ENCODE measurements at places on chromosomes 11 and 22.

- no peak for DNase-seq
Observed at GRCh38 chr22:43988116-43988820, 33.0 kb downstream of the SAMM50 start.

- no peak for DNase-seq
Observed at GRCh38 chr11:57638005-57638781, 11.5 kb downstream of the YPEL4 start.

DNA sequence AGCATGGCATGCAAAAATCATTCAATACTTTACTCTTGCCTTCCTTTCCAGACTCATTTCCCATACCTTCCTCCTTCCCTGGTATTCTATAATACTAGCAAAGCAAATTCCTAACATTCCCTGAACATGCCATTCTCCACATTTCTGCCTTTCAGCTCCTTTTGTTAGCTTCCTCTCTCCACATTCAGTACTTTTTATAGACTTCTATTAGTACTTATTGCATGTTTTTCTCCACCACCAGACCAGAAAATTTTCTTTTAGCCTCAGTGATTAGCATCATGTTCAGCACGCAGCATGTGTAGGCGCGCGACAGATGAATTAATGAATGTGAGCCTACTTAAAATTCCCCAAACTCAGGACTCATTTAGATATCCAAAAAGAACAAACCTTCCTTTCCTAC, 935.3 kb downstream of the DLG2 start:
- no peak for DNase-seq

DNA sequence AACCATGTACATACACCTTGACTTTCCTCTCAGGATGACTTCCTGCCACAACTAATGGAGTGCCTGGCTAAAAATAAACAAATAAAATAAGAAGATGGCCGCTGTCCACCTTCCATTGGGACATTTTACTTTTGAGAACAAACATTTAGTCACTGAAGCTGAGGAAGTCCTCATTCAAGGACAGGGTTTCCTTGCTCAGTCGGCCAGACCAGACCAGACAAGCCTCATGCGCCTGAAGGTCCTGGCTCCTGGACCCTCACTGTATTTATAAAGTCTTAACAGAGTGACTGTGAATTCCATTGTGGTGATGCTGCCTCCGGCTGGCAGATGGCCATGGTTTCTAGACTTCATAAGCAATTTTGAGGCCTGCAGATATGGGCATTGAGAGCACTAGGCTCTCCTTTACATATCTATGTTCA, 114.5 kb downstream of the MAML2 start:
- DNase-seq: no peak

DNA sequence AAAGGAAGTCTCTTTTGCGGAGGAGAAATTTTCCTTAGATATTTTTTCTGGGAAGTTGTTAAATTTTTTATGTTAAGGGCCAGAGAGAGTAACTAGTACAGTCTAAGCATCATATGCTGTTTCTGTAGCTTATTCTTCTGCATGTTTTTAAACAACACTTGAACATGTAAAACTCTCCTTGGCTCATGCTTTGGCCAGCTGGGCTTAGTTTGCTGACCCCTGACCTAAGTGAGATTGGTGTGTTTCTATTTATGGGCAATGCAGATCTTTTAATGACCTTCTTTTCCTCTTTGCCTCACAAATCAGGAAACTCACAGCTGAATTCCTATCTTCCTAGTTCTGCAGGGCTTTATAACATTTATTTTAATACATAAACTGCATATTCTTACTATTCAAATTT, 942.5 kb downstream of the OPCML start:
- no peak for DNase-seq

- no peak for DNase-seq
Observed at GRCh38 chr11:119100994-119101758, 477 bp downstream of the DPAGT1 start.

GRCh38 chr11:76410851-76411357, 29.8 kb downstream of the GVQW3 start:
- no peak for DNase-seq

- no peak for DNase-seq
Observed at GRCh38 chr11:66221726-66222236, 46.7 kb upstream of the RAB1B start.

DNA sequence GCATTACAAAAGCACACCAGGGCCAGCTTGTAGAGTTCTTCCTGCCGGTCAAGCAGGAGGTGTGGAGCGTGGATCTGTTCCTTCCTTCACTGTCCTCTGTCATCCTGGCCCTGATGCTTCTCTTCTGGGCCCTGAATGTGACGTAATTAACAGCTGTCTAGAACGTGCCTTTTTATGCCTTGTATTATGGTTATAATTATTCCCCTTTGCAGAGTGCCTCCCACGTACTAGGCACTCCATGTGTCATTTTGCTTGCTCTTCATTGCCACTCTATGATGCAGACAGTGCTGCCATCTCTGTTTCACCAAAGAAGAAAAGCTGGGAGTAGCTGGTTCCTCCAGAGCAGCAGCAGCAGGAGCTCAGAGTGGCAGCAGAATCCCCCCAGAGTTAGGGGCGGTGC, 132.1 kb upstream of the TTC12 start:
- no peak for DNase-seq

DNA sequence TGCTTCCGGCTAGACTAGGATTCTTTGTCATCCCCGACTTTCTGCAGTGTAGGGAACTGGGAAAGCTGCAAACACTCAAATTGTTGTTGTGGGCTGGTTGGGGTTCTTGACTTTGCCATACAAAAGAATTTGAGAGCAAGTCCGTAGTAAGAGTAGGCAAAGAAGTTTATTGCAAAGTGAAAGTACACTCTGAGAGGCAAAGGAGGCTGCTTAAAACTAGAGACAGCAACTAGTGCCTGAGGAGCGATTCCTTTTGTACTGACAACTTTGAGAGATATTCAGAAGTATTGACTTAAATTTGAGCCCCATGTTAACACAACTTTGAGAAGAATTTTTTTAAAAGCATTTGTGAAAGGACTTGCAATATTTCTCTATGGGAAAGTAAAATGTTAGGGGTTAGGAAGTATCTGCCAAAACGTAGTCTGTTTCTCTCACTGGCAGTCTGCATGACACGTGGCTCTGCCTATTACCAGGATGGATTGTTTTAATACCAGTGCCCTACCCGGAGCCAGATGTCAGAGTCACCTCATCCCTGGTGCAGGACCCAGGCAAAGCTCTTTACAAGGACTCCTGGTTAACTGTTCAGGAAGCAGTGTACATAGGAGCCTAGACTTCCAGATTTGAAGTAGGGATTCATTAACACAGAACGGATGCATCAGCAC, 85.0 kb upstream of the CLPB start:
- DNase-seq: no peak

DNA sequence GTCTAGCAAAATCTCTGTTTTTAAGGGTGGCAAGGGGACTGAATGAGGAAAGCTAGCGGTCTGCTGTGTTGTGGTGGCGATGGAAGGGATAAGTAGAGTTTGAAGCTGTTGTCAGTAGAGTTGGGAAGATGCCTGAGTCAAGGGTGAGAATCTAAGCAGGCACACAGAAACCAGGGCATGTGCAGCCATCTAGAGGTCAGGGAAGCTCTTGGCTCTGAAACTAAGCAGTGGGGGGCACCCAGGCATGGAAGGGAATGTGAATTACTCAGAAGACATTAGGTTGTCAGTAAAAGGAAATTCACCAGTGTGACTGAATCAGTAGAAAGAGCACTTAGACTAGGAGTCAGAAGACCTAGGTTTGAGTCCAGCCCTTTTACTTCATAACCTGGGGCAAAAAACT, 15.4 kb downstream of the BMAL1 start:
- no peak for DNase-seq

DNA sequence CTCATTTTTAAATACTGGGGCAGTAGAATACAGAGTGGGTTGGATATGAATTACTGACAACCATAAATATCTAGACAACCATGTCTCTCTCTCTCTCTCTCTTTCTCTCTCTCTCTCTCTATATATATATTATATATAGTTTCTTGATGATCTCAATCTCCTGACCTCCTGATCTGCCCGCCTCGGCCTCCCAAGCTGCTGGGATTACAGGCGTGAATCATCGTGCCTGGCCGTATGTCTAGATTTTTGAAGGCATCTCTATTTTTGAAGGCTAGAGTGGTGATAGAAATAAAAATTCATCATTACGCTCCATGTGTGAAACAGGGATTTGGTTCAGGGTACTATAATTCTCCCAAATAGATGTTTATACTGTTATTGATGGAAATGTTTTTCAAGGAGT, 84.1 kb downstream of the DDX10 start:
- DNase-seq: no peak

DNA sequence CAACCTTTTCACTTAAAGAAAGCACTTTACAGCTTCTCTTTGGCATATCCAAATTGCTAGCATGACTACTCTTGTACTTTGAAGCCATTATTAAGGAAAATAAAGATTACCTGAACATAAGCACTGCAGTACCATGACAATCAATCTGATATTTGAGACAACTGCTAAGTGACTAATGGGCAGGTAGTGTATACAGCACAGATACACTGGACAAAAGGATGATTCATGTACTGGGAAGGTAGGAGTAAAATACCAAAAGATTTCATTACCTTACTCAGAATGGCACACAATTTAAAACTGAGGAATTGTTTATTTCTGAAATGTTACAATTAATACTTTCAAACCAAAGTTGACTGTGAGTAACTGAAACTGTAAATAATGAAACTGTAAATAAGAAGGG, 1054.3 kb upstream of the TENM4 start:
- DNase-seq: no peak

DNA sequence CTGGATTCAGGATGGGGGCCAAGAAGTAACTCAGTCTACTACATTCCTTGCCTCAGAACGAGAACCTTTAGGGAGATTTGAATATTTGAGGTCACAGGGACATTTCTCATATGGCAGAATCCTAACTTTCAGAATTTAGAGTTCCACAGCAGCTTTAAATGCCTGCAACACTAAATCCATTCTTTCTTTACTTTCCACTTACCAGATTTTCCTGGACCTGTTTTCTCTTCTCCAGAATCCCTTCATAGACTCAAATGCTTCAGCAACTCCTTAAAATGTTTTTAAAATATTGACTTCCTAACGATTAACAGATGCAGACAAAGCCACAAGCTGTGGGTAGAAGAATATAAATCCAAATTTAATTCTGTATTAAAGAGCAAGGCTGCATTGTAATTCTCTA, 63.1 kb downstream of the PRSS23 start:
- DNase-seq: no peak

DNA sequence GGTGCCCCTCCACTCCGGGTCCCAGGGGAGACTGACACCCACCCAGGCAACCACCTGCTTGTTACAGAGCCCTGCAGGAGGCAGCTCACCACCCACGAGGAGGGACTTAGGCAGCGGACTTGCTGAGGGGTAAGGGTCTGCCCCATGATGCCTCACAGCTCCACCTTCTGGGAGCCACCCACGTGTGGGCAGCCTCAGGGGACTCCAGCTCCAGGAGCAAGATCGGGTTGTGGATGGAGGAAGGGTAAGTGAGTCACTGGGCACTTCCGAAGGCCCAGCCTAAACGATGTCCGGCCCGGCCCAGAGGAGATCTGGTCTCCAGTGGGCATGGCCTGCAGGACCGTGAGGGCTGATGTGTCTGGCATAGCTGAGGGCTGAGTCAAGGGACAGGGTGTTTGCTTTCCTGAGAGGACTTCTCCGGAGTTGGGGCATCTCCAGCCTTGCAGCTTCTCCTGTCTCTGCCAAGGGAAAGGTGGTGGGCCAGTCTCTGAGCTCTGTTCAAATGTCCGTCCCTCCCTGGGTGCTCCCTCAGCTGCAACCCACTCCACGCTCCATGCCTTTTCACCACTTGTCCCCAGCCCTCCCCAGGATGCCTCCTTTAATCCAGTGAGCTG, 32.3 kb upstream of the P2RY2 start:
- DNase-seq: no peak

DNA sequence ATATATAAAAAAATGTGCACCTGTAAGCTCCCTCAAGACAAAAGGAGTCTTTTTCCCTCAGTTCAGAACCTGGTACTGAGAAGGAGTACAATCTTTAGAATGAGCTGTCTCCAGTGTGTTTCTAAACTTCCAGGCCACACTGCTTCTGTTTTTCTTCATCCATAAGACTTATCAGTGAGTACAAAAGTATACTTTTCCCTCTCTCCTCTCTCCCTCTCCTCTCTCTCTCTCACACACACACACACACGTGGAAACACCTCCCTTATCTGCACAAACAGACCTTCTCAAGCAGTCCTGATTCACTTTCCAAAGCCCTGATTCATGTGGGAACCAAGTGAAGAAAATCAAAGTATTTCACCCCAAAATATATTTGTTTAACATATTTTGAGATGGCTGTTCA, 220.7 kb upstream of the UBASH3B start:
- no peak for DNase-seq

DNA sequence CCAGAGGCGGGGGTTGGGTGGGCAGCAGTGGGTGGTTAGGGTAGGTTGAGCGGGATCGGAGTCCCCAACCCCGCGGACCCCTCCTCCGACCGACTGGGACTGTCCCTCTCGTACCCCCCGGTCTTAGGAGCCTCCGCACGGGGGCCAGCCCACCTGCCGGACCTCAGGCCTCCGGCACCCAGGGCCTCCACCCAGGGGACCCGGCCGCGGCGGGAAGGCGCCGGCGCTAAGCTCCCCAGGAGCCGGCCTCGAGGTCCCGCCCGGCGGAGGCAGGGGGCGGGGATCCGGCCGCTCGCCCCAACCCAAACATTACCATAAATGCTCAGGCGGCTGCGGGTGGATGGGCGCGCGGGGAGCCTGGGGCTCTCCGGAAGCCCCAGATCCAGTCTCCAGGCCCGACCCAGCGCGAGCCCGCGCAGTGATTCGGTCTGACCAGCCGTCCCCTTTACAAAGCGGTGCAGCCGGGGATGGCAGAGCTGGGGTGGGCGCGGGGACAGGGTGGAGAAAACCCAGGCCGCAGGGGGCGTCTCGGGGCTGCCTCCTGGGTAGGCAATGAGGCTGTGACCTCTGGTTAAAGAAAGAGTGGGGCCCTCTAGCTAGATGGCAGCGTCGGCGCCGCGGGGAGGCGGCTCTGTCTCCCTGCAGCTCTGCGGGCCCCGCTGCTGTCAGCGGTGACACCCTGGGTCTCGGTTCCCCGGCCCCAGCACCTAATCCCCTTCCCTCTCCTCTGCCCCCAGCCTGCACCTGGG, 4.0 kb upstream of the MCAM start:
- DNase-seq: peak; percentile 47

DNA sequence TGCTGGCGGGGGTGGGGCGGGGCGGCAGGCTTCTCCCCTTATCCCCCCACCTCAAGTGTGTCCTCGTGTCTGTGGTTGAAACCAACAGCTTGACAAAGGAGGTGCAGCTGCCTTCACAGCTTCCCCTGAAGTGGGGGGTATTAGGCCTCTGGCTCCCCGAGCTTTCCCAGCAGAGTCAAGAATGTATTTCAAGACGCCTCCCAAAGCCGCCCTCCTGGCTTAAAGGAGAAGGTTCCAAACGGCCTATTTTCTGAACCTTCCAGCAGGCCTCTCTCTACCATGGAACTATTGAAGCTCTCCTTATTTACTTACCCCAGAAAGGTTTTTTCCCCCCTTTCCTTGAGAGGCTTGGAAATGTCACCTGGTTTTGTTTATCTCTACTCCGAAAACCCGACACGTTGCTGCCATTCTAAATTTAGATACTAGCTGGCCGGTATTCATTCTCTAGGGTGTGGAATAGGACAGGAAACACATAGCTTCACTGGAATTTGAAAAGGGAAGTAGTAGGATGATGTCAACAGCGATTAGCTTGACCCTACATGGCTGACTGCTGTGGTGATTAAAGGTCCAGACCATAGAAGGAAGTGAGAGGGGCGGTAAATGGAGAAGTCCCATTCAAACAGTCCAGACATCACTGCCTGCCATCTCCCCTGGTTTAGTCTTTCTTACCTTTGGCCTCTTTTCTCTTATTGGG, 671 bp upstream of the PICALM start:
- DNase-seq: no peak

GRCh38 chr22:27509132-27509920, 292.2 kb downstream of the MN1 start:
- no peak for DNase-seq

Data from T-helper 17 cell (primary cell).